ENCODE measurements at places on chromosomes 7 and 10. TPM values are rescaled to one million over a fixed set of nuclear protein-coding genes. Genes with fewer than 3 reads are reported as not detected.

DNA sequence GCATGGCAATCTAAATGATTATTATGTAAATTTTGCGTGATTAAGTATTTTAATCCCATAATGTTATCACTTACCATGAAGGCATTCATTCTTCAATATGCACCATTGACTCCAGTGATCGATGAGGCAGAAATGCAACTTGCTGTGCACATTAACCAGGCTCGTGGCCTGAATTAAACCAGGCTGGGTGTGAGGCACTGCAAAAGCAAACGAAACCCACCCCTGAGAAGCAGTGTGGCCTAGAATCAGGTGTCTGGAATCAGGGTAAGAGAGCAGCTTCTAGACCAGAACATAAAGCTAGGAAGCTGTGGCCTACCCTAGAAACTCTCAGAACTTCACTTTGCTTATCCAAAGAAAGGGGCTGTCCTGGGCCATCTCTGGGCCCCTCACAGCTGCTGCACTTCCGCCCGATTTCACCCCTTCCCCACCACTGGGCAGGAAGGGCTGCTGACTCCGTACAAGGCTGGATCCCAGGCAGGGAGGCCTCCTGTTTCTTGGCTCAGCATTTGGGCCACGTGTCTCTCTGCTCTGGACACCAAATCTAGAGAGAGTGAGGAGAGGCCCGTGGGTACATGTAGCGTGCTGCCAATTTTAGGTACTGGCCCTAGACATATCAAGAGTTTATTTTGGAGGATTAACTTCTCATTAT, 4.4 kb downstream of the PTPRE start:
- DNase-seq: no peak

DNA sequence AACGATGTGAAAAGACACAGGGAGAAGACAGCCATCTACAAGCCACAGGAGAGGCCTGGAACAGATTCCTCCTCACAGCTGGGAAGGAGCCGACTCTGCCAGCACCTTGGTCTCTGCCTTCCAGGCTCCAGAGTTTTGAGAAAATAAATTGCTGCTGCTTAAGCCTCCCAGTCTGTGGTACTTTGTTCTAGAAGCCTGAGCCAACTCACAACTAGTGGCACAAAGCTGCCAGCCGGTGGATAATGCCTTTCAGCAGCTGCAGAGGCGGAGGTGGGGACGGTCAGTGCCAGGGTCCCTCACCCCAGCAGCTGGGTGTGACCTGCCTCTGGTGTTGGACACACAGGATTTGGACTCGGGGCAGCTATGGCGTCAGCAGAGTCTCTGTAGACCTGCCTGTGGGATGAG, 255.4 kb upstream of the PITRM1 start:
- DNase-seq: no peak

CTTNBP2 gene
- 4.9 TPM for total RNA-seq

OR2A14 gene
- not detected for total RNA-seq

DNA sequence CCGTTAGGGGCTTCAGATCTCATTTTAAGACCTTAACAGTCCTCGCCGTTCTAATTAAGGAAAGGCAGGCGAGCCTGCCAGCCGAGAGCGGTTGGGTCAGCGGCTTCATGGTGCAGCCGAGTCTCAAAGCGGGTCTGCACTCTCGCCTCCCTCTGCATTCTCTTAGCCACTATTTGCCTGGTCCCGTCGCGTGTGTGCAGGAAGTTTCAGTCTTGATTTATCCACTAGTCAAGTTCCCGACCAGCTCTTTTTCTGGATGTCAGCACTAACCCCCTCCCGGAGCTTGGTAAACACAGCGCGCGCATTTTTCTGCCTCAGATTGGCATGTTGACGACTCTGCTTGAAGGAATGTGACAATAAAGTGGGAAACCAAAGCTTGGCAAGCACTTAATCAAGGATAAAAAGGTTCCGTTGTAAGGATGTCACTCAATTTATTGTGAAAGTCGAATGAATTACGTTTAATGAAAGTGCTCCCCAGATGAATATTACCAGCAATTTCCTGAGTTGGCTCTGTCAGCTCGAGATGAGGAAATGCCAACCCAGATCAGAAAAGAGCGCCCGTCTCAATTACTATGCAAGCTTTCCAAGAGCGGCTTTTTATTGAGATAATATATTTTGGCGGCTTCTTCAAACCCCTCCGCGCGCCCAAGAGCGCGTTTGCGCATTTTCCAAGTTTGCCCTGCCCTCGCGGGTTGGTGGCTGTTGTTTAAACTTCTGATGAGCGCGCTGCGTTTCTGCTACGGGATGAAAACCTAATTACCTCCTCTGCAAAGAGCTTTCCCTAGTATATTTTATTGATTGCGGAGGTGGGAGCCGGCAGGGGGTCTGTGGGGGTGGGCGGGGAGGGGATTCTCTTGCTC, 7.9 kb downstream of the NXPH1 start:
- DNase-seq: no peak

CYP3A4 gene
- total RNA-seq: not detected

All from sigmoid colon (tissue), 7 donors.